ENCODE measurements at places on chromosomes 7 and 10.

DNA sequence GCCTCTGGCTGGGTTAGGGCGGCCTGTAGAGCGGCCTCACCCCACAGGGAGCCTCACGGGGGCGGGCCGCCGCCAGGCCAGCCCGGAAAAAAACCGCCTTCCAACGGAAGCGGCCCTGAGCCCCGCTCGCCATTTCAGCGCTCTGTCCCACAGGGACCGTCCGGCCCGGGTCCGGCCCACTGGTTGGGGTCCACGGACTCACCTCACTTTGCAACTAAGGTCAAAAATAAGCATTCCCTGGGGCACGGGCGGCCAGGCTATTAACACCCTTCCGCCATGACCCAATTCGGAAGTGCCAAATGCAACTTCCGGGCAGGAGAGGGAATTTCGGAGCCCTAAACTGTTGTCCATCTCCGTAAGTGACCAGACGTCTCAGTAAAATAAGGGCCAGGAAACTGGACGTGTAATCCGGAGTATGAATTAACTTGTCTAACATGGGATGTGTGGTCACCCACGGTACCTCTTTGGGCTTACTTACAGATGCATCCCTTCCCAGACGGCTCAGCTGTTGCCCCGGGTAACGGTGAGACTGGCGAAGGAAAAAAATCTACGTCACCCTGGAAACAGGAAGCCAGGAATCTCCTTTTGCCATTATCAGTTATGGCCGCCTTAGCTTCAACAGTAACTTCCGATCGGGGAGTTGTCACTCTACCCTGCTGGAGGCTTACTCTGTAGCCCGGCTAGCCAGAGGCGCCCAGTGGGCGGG, at the start of gene BBIP1:
BBIP1 (minus strand) TSS at position 538 of the 706 bp plus-strand sequence. CDS start 1,023 bp downstream, outside the sequence.
- peak; percentile 100 for DNase-seq
- no peaks in the 10 kb centered on the region for H3K4me1 ChIP-seq
- H3K27ac ChIP-seq = peak within 1 kb of the TSS; percentile 100
- H3K36me3 ChIP-seq = no peaks in the 10 kb centered on the region

DNA sequence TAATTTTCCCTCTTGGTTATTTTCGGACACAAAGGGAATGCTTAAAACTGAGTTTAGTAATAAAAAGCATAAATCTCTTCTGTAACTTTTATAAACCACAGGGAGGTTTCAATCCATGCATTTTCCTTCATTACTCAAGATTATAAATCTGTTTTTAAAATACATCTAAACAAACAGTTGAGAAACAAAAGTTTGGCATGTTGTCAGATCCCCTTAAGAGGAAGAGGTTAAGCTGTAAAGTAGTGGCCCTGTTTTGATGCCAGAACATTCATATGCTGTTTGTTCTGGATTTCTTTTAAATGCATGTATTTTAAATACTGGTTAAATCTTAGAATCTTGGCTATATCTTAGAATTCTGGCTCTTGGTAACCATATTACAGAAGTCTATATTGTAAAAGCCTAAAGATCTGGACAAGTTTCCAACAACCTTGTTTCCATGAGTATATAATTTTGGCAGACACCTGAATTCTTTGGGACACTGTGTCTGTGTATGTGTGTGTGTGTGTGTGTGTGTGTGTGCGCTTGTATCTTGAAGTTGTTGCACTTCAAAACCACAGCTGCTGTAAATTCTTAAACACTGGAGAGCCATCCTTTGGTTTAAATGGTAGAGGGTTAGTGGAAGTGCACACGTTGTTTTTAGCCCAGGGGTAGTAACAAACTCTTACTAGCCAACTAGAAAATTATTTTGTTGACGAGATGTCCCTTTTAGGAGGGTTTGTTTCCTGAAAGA, 6.8 kb upstream of the SEMA4G start:
- H3K4me3 ChIP-seq = no peak overlapping the region
- peaks cover 39% of the 10 kb centered on the region for H3K36me3 ChIP-seq
- no peaks in the 10 kb centered on the region for H3K4me1 ChIP-seq
- no peaks in the 10 kb centered on the region for H3K27me3 ChIP-seq
- no peak overlapping the region for H3K27ac ChIP-seq

DNA sequence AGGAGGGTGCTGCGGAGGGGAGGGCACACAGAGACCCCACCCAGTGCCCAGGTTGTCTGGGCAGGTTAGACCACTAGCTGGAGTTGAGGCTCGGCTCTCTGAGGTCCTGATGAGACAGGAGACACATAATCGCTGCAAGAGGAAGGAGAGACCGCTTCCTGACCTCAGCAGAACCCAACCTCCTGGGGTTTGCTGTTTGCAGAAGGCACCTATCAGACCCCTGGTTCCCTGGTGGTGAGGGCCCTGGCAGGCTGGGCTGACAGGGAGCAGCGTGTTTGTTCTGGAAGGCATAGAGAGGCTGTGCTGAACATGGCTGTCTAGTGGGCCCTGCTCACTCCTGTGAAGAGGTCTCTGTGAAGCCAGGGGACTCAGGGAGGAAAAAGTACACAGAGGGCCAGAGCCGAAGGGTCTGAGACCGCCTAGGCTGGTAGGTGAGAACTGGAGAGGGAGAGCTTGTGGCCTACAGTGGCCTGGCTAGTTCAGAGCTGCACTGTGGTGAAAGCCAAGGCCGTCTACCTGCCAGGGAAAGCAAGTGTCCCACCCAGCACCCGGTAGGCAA, 39.4 kb upstream of the NPFFR1 start:
- H3K27me3 ChIP-seq = peaks cover 5% of the 10 kb centered on the region
- H3K36me3 ChIP-seq = peaks cover 5% of the 10 kb centered on the region
- H3K4me1 ChIP-seq = peaks cover 62% of the 10 kb centered on the region
- peak overlapping the region; percentile 87 for H3K27ac ChIP-seq
- H3K4me3 ChIP-seq = no peak overlapping the region
- no peak for DNase-seq

DNA sequence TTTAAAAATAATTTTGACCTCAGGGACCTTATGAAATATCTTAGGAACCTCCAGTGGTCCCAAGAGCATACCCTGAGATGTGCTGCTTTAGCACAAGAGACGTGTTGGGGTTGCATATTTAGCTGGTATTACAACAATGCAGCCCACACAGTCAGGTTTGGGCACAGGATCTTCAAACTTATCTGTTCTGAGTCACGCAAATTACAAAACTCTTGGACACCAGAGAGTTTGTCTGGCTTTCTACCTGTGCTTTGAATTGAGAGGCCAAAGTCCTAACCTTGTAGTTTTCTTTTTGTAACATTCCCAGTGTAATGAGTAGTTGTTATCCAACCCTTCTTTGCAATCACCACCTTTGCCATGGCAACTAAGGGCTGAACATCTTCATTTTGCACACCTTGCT, 163.5 kb upstream of the PCLO start:
- no peaks in the 10 kb centered on the region for H3K27me3 ChIP-seq
- H3K27ac ChIP-seq = no peak overlapping the region
- H3K36me3 ChIP-seq = no peaks in the 10 kb centered on the region
- no peak for DNase-seq
- no peak overlapping the region for H3K4me3 ChIP-seq

DNA sequence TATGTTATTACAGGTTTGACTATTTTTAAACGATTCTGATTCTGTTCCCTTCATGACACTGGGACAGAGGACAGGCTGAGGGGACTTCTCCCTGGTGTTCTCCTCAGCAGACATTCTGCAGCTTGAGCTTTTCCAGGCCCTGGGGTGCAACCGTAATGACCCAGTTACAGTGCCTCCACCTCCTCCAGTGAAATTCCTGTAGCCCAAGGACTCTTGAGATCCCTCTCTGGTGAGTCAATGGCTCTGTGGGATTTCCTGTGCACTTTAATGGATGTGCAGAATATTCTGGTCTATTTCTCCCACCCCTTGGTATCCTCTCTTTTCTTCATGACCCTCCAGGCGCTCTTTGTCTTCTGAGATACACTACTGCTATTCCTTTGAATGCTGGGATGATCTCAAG, 319.3 kb downstream of the INHBA start:
- H3K4me1 ChIP-seq = no peaks in the 10 kb centered on the region
- H3K27ac ChIP-seq = no peak overlapping the region
- H3K4me3 ChIP-seq = no peak overlapping the region
- no peaks in the 10 kb centered on the region for H3K27me3 ChIP-seq
- H3K36me3 ChIP-seq = no peaks in the 10 kb centered on the region
- DNase-seq = no peak

GRCh38 chr7:157616426-157616825, 279.6 kb downstream of the DNAJB6 start:
- no peak overlapping the region for H3K4me3 ChIP-seq
- peaks cover 45% of the 10 kb centered on the region for H3K27me3 ChIP-seq
- H3K36me3 ChIP-seq = no peaks in the 10 kb centered on the region
- DNase-seq = peak; percentile 25
- H3K27ac ChIP-seq = no peak overlapping the region

GRCh38 chr10:44933451-44934321, 22.5 kb downstream of the TMEM72 start:
- H3K27me3 ChIP-seq = no peaks in the 10 kb centered on the region
- no peak overlapping the region for H3K27ac ChIP-seq
- no peaks in the 10 kb centered on the region for H3K36me3 ChIP-seq

GRCh38 chr7:70237831-70238575, 639.7 kb downstream of the AUTS2 start:
- DNase-seq = peak; percentile 64
- no peak overlapping the region for H3K27ac ChIP-seq
- no peaks in the 10 kb centered on the region for H3K27me3 ChIP-seq

- H3K27me3 ChIP-seq = no peaks in the 10 kb centered on the region
- no peaks in the 10 kb centered on the region for H3K36me3 ChIP-seq
- H3K4me1 ChIP-seq = no peaks in the 10 kb centered on the region
- H3K27ac ChIP-seq = no peak overlapping the region
- H3K4me3 ChIP-seq = no peak overlapping the region
Measured at GRCh38 chr7:13563257-13563656, 426.2 kb downstream of the ETV1 start.

GRCh38 chr10:7409732-7410168, 1.1 kb downstream of the SFMBT2 start:
- peak; percentile 60 for DNase-seq
- no peaks in the 10 kb centered on the region for H3K36me3 ChIP-seq

- H3K4me1 ChIP-seq = no peaks in the 10 kb centered on the region
- H3K36me3 ChIP-seq = no peaks in the 10 kb centered on the region
- no peak for DNase-seq
Measured at GRCh38 chr7:81740403-81740802, 29.4 kb downstream of the HGF start.

GRCh38 chr7:69429911-69430383, 168.3 kb upstream of the AUTS2 start:
- H3K27ac ChIP-seq = peak overlapping the region; percentile 66
- no peaks in the 10 kb centered on the region for H3K36me3 ChIP-seq
- peaks cover 6% of the 10 kb centered on the region for H3K27me3 ChIP-seq
- H3K4me1 ChIP-seq = peaks cover 35% of the 10 kb centered on the region

DNA sequence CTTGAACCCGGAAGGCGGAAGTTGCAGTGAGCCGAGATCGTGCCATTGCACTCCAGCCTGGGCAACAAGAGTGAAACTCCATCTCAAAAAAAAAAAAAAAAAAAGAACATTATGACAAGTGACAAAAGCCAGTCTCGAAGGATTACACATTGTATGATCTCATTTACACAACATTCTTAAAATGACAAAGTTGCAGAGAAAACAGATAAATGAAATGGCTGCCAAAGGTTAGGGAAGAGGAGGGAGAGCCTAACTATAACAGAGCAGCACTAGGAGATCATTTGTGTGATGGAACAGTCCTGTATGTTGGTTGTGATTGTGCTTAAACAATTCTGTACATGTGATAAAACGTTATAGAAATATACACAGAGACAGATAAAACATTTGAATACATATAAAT, 16.2 kb upstream of the CPVL start:
- no peak for DNase-seq
- H3K27me3 ChIP-seq = no peaks in the 10 kb centered on the region
- no peak overlapping the region for H3K27ac ChIP-seq

GRCh38 chr10:3635697-3636096, 149.3 kb downstream of the KLF6 start:
- H3K27me3 ChIP-seq = no peaks in the 10 kb centered on the region
- DNase-seq = no peak
- no peaks in the 10 kb centered on the region for H3K36me3 ChIP-seq
- no peak overlapping the region for H3K27ac ChIP-seq
- no peaks in the 10 kb centered on the region for H3K4me1 ChIP-seq
- no peak overlapping the region for H3K4me3 ChIP-seq

GRCh38 chr10:84059526-84059925, 79.8 kb upstream of the GHITM start:
- no peak overlapping the region for H3K27ac ChIP-seq
- H3K36me3 ChIP-seq = no peaks in the 10 kb centered on the region
- no peaks in the 10 kb centered on the region for H3K27me3 ChIP-seq
- H3K4me3 ChIP-seq = no peak overlapping the region
- DNase-seq = no peak
- no peaks in the 10 kb centered on the region for H3K4me1 ChIP-seq

- H3K4me3 ChIP-seq = no peak overlapping the region
- no peak for DNase-seq
- H3K27ac ChIP-seq = no peak overlapping the region
- no peaks in the 10 kb centered on the region for H3K27me3 ChIP-seq
- no peaks in the 10 kb centered on the region for H3K4me1 ChIP-seq
Measured at GRCh38 chr7:140732416-140732815, 35.9 kb downstream of the NDUFB2 start.

DNA sequence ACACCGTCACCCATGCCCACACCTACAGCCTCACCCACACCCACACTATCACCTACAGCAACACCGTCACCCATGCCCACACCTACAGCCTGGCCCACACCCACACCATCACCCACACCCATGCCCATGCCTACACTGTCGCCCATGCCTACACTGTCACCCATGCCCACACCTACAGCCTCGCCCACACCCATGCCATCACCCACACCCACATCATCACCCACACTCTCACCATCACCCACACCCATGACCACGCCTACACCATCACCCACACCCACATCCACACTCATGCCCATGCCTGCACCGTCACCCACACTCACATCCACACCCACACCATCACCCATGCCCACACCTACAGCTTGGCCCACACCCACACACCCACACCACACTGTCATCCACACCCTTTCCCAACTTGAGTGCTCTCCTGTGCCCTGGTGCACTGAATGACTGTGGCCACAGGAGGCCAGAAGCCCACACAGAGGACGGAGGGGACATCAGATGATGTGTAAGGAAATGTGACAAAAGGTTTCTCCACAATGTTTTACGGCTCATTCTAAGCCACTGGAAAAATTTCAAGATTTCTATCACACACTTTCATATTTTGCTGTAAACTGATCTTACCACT, 153.3 kb downstream of the WDR37 start:
- no peak for DNase-seq
- no peak overlapping the region for H3K4me3 ChIP-seq
- H3K27ac ChIP-seq = no peak overlapping the region
- H3K27me3 ChIP-seq = no peaks in the 10 kb centered on the region

GRCh38 chr10:120371856-120372255, 85.2 kb upstream of the PLPP4 start:
- no peaks in the 10 kb centered on the region for H3K27me3 ChIP-seq
- H3K4me3 ChIP-seq = no peak overlapping the region
- H3K4me1 ChIP-seq = no peaks in the 10 kb centered on the region
- no peak overlapping the region for H3K27ac ChIP-seq
- H3K36me3 ChIP-seq = no peaks in the 10 kb centered on the region
- no peak for DNase-seq

Measured in muscle of leg (tissue), 16 donors.